Muscle of arm (tissue), 14 donors: ENCODE measurements at places on chromosomes 16 and 17. TPM values are rescaled to one million over a fixed set of nuclear protein-coding genes. Genes with fewer than 3 reads are reported as not detected.

GNGT2 gene
- 1.1 TPM for polyA plus RNA-seq

GRCh38 chr16:48576927-48577326 is 33.1 kb downstream of the N4BP1 start:
- DNase-seq = no peak

DLX4 gene
- polyA plus RNA-seq = 0.54 TPM

CCDC40 gene
- polyA plus RNA-seq = 4.1 TPM

- no peak for DNase-seq
These were observed 17.9 kb upstream of the TANGO6 start for GRCh38 chr16:68825427-68825826.

- DNase-seq = no peak
These were observed 126.6 kb downstream of the AXIN2 start for GRCh38 chr17:65434878-65435277.

GRCh38 chr16:51762081-51762996 is 611.3 kb upstream of the SALL1 start:
- peak; percentile 79 for DNase-seq

GRCh38 chr17:43324205-43324893 is 74.4 kb upstream of the ARL4D start:
- DNase-seq = no peak

- peak; percentile 49 for DNase-seq
These were observed 2.4 kb downstream of the DHRS7B start for GRCh38 chr17:21129023-21129681.

DNA sequence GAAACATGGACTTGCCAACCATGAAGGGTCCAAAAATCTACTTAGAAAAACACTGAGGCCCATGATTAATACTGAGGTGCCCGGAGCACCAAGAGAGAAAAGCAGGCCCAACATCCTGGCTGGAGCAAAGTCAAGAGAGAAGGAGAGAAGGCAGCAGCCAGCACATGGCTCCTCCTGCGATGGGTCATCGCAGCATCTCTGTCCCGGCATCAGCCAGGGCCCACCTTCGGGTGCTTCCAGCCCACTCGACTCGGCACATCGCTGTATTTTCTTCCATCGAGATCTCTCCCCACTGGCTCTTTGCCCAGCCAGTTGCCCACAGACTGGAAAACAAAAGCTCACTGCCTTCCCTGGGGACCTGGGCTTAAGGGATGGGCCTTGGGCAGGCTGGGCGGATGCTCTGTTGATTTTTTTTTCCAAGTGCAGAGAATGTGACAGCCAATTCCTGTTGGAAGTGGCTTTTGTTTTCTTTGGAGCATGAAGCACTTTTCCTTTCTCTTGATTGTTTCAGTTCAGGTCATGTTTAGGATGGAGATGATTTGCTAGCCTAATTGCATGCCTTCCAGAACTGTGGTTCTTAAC is 58.1 kb downstream of the CYB5B start:
- DNase-seq = peak; percentile 83

DNA sequence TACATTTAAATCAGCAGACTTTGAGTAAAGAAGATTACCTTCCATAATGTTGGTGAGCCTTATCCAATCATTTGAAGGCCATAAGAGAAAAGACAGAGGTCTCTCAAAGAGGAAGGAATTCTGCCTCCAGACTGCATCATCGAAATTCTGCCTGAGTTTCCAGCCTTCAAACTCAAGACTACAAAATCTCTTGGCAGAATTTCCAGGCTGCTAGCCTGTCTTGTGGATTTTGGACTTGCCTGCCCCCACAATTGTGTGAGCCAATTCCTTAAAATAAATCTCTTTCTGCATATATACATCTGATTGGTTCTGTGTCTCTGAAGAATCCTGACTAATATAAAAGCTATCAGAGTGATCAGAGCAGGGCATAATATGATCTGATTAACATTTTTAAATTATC is 216.6 kb upstream of the CPHXL start:
- DNase-seq = no peak

PRSS8 gene
- 0.22 TPM for polyA plus RNA-seq

GP1BA gene
- 7.5 TPM for polyA plus RNA-seq

TEX14 gene
- 5.9 TPM for polyA plus RNA-seq

DNA sequence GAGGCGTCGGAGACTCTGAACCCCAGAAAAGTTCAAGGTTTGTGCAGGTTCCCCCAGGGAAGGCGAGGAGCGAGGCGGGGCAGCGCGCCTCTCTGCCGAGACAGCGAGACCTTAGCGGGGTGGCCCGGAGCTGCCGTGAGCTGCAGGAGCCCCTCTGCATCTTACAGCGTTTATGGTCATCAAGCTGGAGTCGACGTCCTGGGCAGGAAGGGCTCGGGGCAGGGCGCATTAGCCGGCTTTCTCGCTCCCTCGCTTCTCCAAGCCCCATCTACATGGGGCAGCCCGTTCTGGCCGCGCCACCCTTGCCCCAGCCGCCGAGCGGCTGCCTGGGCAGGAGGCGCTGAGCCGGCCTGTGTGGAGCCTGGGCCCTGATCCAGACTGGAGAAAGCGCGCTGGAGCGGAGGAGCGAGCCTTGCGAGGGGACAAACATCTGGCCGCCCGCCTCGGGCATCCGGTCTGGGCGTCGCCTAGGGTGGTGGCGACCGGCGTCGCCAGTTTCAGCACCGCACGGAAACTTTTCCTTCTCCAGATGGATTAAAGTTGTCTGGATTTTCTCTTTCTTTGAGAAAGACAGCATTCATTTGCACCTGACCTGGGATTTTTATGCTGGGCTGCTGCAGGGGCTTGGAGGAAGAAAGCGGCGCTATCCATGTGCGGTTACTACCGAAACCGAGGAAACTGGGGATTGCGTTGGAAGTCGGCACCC is 750 bp downstream of the TMEM132E start:
- no peak for DNase-seq

GRCh38 chr17:66451188-66452149 is 149.1 kb downstream of the PRKCA start:
- no peak for DNase-seq
